ENCODE measurements at places on chromosomes 6 and 20.

GRCh38 chr6:5968817-5969734, 37.6 kb downstream of the NRN1 start:
- ATAC-seq, result peak; percentile 40

GRCh38 chr20:45138561-45139300, 14.5 kb upstream of the WFDC12 start:
- peak; percentile 85 for ATAC-seq

GRCh38 chr20:50304501-50304856, 113.8 kb downstream of the CEBPB start:
- no peak for ATAC-seq

GRCh38 chr6:144500892-144501291, 215.8 kb downstream of the UTRN start:
- ATAC-seq, result peak; percentile 71

DNA sequence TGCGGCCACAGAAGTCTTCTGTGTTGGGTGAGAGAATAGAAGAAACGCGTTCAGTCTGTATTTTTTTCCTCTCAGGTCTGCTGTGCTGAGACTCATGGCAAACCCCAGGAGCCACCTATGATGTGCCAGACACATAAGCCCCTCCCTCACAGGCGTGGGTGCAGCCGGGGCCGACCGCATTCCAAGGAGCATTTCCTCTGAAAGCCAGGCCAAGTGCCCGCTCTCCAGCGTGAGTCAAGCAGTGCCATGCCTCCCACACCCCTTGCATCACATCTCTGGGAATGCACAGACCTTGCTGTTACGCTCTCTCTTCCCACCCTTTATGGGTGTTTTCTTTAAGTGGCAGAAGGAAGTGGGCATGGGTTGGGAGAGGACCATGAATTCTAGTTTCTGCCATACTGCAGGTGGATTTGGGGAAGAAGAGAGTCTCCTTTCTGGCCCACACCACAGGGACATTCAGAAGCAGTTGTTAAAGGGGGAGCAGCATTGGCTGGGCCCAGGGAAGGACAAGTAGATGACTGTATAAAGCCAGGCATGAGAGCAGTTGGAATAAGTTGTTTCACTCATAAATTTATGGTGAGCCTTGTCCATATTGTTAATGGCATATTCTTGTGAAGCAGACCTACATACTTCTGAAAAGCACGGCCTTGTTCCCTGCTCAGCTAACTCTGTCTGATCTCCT, 37.1 kb upstream of the TFAP2A start:
- ATAC-seq, result no peak

- ATAC-seq, result no peak
These were observed 86.7 kb upstream of the NAA20 start for GRCh38 chr20:19930426-19930825.

- ATAC-seq, result no peak
These were observed 34.7 kb upstream of the LAMA4 start for GRCh38 chr6:112289038-112289566.

- no peak for ATAC-seq
These were observed 997.0 kb downstream of the GRIK2 start for GRCh38 chr6:102390541-102390940.

- ATAC-seq, result peak; percentile 13
These were observed 57.1 kb upstream of the MLN start for GRCh38 chr6:33860706-33861474.

DNA sequence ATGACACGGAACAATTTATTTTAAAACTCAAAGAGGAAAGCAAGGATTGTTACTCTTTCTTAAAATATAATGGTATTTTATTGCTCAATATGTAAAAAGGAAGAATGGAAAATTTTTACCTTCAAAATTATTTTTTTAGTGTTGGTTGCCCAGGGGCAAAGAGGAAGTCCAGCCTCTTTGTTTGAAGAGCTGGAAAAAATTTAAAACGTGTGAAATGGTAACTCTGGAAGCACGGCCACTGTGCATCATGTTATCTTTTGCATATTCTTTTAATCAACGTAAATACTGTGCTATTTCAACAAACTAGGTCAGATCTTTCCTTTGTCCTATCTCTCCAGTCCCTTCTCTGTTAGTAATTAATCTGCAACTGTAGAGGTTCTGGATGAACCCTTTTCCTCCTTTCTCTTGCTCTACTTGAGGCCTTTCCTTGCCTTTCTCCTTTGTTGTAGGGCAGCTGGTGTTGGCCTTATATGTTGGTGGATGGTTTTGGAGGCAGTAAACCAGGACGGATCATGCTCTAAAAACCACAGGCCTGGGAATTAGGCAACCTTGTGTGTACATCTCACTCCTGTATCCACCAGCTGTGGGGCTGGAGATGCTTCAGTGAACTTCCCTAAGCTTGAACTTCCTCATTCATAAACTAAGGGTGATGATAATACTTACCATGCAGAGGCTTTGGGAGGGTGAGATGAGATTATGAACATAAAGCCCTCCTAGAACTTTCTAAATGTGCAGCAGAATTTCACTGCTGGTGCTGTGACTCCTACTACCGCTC, 143.3 kb downstream of the PRL start:
- ATAC-seq, result no peak

DNA sequence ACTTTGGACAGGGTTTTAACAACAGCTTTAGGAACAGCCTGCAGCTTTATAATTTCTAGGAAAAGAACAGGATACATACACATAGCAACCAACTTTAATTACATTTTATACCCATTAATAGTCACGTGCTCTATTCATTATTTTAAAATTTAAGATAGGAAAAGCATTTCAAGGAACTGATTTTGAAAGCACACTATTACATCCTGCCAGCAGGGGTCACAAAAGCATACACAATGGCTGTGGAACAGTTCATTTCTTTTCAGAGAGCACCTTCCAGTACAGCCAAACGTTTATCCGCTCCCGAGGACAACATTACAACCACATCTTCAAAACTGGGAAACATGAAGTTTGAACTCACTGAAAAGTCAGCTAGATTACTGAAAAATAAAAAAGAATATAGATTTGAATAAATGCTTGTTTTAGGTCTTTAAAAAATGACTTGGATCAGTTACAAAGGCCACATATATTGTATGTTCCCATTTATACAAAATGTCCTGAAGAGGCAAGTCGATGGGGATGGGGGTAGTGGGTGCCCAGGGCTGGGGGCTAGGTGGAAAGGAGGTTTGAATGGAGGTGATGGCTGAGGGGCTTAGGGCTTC, 104.6 kb upstream of the EXOC2 start:
- peak; percentile 26 for ATAC-seq

DNA sequence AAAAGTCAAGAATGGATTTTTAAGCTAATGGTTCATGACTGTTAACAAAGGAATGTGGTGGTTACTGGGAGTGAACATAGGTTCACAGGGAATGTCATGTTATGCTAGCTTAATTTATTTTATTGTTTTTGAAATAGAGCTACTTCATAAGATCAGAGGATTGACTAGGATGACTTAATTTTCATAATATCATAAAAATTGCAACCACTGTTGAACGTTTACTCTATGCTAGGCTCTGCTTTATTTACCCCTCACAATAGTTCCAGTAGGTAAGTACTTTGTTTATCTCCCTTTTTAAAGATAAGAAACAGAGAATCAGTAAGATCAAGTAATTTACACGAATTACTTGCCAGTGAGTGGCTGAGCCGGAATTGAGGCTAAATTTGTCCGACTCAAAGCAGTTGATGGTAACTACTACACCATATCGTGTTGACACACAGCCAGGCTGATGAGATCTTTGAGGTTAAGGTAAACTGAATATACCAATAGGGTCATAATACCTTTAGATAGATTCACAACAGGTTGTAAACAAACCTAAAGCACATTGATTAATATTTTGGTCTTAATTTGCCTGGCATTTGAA, 194.6 kb upstream of the CITED2 start:
- no peak for ATAC-seq

DNA sequence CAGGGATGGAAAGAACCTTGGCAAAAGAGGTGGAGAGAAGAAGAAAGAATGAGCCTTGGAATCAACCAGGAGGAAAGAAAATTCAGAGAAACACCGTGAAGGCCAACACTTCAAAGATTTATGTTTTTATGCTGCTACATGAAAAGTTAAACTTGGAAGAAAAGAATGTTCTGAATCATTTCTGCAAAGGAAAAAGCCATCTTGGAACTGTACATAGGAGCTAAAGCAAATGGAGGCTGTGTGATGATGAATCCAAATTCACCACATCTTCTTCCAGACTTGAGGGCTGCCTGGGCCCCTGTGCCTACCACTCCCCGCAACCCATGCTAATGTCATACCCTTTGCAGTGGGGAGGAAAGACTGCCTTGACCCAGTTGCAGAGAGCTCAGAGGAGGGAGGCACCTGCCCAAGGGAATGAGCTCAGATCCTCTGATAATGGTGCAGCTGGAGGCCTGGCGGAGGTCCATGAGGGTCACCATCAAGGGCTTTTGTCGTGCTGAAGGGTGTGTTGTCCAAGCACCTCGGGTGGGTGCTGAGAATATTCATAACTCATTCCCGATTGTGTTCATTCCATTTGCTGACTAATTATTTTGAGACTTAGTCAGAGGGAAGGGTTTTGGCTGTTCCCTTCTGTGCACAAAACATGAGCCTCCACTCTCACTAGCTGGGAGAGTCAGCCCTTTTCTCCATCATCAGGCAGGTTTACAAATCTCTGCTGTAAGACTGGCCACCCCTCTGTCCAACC, 245.8 kb upstream of the JAG1 start:
- no peak for ATAC-seq

DNA sequence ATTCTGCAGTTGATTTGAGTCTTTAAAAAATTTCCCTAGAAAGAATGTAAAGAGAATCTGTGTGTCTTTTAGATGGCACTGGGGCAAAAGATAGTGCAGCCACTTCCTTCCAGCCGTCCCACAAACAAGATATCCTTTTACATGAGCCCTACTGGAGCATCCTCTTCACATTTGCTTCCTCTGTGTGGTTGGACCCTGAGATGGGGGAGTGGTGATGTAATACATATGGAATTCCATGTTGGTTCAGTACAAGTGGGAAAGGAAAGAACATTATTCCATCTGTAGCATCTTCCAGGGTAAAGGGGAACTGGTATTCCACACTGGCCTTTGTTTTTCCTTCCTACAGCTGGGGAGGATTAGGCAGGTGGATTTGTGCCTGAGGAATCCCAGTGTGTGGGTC, 78.9 kb upstream of the ISM1 start:
- ATAC-seq, result no peak

DNA sequence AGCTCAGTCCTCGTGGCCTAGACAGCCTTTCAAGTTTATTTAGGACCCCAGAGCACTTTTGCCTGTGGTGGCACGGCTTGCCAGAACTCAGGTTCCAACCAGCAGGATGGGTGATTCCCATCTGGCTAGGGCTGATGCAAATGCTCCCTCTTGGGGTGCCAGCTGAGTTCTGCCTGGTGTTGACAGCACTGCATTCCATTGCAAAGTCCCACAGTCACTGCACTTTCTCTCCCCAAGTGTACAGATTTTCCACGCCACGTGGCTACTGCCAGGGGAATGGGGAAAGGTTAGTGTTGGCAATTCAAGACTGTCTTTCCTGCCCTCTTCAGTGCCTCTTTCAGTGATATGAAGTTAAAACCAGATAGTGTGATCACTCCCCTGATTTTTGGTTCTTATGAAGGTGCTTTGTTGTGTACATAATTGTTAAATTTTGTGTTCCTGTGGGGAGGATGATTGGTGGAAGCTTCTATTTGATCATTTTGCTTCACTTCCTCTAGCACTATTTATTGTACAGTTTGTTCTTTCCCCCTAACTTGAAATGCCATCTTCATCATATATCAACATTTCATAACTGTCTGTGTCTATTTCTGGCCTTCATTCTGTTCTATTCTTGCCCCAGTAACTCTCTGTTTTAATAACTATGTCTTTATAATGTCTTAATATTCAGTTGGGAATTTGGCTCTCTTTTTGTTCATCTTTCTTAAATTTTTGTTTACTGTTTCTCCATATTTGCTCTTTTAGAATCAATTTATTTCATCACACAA, 86.2 kb downstream of the CFAP61 start:
- ATAC-seq, result no peak

- ATAC-seq, result peak; percentile 94
These were observed 32.3 kb downstream of the TULP4 start for GRCh38 chr6:158344534-158344933.

GRCh38 chr20:19916531-19917485, 100.4 kb upstream of the NAA20 start:
- ATAC-seq, result no peak

DNA sequence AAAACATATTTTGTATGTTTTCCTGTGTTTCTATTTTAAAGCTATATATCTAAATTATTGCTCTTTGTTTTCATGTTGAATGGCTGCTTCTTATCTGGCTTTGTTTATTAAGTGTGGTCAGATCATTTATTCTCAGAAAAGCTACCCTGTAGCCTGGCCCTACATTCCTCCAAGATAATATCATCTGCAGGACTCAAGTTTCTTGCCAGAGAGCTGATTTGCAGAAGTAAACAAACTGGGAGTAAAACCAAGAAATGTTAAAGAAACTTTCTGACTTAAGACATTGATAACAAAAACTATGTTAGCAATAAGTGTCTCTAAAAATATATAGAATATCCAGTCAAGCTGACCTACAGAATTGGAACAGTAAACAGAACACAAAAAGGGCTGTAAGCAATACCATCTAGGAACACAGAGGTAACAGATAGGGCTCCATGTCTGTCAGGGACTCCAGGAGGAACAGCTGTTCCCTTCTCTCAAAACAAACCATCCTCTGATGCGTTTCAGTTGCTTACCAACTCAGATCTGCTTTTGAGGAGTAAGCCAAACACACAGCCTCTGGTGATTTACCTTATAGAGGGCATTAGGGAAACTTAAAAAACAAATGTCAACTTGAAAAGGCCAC, 17.5 kb upstream of the CEP85L start:
- ATAC-seq, result no peak

- no peak for ATAC-seq
These were observed 183.9 kb downstream of the DLL1 start for GRCh38 chr6:170106906-170107525.

GRCh38 chr6:40398810-40399477, 188.2 kb downstream of the LRFN2 start:
- no peak for ATAC-seq

DNA sequence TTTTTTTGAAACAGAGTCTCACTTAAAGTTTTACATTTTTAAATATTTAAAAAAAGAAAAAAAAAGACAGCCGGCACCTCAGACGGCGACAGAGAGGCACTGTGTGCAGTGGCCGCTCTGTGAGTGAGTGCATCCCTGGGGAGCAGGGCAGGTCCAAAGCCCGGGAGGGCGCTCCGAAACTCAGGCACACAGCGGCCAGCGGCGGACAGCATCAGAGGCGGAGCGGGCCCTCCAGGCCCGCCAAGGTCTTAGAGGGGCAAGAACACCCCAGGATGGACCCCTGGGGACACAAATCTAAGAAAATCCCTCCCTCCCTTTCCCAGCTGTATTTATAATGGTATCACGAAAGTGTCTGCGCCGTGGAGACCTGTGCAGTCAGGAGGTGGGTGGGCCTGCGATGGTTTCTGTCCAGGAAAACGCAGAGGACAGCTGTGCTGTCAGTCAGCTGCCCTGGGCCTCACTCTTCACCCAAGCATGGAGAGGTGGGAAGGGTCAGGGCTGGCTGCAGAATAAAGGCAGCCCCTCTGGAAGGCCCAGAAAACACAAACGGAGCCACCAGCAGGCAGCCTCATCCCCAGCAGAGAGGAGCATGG, 43.8 kb downstream of the TAF4 start:
- no peak for ATAC-seq
